Cortex of kidney (tissue), 1 donor: ENCODE measurements at places on chromosomes 11 and 22.

DNA sequence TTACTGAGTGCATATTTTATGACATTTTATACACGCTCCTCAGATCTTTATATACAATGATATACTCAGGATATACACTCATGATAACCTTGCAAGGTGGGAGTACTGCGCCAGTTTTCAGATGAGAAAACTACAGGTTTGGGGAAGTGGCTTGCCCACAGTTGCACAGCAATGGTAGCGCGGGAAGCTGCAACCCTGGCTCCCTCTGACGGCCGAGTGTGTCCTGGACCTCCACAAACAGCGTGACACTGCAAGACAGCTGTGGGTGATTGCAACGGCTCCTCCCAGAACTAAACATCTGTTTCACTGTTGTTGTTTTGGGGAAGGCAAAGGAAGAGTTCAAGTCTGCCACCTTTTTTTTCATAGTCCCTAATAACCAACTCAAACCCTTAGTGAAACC, 47.0 kb downstream of the PACSIN2 start:
- no peak for DNase-seq

DNA sequence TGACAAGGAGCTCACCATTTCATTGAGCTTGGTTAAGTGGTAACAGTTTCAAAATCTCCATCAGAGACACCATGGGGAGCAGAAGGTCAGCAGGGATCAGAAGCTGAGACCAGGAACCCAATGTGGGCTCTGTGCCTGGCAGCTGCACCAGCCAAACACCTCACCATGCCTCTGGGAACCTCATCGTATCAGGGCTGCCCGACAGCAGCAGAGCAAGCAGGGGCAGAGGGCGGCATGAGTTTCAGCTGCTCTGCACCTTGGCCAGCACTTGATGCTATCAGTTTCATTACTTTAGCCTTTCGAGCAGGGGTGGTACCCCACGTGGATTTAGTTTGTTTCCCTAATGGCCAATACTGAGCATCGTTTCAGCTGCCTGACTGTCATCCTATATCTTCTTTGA, 77.8 kb downstream of the DGCR2 start:
- DNase-seq: no peak

DNA sequence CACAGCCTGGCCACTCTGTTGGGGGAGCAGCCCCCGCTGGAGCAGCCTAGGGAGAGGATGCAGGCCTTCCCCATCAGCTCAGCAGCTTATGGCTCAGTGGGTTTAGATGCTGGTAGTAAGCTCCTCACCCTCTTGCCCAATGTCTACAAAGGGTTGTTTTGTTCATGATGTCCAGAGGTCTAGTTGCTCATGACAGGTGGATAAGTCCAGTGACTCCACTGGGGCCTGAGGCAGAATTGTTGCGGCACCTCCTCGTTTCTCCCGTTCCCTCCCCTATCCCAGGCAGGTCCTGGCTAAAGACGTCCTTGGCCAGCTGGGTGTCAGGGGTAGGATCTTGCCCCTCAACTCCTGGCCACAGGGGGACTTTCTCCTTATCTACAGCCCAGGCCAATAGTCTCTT, 233.5 kb upstream of the B3GAT1 start:
- no peak for DNase-seq

DNA sequence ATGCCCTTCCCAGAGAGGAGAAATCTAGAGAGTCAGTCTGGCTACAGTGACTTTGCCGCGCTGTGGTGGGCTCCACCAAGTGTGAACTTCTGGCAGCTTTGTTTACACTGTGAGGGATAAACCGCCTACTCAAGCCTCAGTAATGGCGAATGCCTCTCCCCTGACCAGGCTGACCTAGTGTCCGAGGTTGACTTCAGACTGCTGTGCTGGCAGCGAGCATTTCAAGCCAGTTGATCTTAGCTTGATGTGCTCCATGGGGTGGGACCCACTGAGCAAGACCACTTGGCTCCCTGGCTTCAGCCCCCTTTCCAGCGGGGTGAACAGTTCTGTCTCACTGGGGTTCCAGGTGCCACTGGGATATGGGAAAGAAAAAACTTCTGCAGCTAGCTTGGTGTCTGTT, 38.6 kb upstream of the PTH start:
- no peak for DNase-seq

GRCh38 chr11:57126766-57127400, 54.9 kb upstream of the LRRC55 start:
- no peak for DNase-seq

GRCh38 chr11:47387944-47388696, 9.8 kb upstream of the SPI1 start:
- DNase-seq: no peak

DNA sequence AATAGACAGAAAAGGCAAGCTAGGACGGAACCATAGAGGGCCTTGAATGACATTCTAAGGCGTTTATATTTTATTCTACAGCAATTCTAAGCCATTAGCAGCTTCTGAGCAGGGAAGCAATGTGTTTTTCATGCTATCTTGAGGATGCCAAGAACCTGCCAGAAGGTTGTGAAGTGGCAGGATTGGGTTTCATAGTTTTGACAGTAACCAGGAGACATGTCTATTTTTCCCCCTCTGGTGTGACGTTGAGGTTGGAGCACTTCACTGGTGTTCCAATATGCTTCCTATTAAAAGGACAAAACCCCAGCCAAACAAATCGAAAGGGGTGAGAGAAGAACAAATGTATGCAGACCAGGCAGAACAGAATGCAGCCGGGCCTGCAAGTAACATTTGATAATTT, 148.2 kb downstream of the SPATA19 start:
- no peak for DNase-seq

- no peak for DNase-seq
Observed at GRCh38 chr11:2772544-2773031, 72.8 kb upstream of the KCNQ1OT1 start.

GRCh38 chr22:19630614-19631013, 83.7 kb upstream of the SEPTIN5 start:
- no peak for DNase-seq

DNA sequence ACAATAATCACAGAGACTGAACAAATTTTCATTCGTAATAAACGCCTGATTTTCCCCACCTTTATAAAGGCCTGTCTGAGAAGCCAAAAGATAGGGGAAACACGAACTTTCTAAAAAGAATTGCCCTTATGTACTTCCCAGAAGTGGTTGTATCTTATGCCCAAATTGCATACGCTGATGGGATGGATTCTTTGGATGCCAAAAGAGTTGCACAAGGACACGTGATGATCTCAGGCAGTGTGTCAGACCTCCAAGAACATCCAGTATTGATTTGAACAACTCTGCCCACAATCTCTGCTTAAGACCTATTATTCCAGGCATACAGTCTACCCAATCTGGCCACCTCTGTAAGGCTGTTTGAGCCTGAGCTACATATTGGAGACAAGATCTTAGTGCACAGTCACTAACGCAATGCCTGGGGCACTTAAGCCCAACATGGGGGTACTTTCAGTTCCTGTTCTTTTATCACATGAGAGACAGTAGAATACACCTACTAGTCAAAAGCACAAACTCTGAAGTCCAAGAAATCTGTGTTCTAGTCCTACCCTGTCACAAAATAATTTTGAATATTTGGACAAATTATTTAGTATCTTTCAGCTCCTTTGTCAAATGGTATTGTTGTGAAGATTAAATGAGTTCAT, 38.9 kb downstream of the OR10A6 start:
- no peak for DNase-seq

DNA sequence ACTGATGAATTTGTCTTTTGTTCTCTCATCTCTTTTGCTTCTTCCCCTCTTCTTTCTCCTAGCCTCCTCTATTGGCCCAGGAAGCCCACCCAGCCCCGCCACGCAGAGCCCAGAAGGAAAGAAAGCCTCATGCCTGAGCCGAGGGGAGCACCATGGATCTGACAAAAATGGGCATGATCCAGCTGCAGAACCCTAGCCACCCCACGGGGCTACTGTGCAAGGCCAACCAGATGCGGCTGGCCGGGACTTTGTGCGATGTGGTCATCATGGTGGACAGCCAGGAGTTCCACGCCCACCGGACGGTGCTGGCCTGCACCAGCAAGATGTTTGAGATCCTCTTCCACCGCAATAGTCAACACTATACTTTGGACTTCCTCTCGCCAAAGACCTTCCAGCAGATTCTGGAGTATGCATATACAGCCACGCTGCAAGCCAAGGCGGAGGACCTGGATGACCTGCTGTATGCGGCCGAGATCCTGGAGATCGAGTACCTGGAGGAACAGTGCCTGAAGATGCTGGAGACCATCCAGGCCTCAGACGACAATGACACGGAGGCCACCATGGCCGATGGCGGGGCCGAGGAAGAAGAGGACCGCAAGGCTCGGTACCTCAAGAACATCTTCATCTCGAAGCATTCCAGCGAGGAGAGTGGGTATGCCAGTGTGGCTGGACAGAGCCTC, 3.8 kb downstream of the ZBTB16 start:
- no peak for DNase-seq

- DNase-seq: no peak
Observed at GRCh38 chr11:5153574-5154431, 754 bp downstream of the OR52A1 start.
